ENCODE measurements at places on chromosomes 12 and 14.

- no peak for DNase-seq
These were observed 65.3 kb downstream of the IPO8 start for GRCh38 chr12:30630076-30630978.

GRCh38 chr12:27554421-27555186 lies 30.6 kb downstream of the PPFIBP1 start:
- DNase-seq = no peak

DNA sequence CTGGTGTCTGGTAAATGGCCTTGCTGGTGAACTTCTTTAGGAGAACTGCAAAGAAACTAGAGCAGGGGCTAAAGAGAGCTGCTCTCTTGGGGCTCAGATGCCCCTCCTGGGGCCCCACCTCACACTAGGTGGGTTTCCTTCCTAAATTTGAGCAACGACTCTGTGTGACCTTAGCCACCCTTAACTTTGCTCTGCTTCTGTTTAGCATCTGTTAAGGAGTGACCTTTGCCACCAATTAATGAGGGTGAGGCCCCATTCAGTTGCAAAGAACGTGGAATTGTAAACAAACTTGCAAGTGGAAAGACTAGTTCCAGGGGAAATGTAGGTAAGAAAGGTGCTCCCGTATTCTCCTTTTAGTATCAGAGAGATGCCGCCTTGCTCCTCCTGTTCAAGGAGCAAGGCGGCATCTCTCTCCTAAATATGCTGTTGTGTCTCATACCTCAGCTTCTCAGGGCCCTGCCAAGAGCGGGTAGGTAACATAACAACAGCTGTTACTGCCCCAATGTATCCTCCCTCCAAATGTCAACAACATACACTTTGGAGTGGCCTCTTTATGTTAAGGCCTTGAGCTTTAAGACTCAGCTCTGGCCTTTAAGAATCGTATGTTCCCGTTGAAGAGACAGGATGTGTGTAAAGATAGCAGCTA lies 77.6 kb upstream of the FUT8 start:
- DNase-seq = no peak

- no peak for DNase-seq
These were observed 10.1 kb downstream of the PCNX4 start for GRCh38 chr14:60101786-60102185.

DNA sequence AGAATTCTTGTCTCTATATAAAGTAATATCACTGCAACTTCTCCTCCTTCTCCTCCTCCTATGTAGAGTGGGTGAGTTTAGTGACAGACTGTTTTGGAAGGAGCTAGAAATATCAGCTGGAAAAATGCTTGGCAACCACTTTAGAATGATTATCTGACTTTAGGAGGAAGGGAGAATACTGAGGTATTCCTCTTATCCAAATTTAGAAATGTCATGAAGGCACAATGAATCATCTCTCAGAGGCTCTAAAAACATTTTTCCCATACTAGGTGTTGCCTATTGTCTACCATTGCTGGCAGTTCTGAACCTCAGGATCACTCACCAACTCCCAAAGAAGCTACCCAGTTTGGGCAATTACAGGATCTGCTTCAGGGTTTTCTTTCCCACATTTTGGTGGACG lies 306.6 kb upstream of the ATP2B1 start:
- DNase-seq = no peak

- DNase-seq = no peak
These were observed 55.6 kb upstream of the PPP2R5C start for GRCh38 chr14:101705733-101706508.

DNA sequence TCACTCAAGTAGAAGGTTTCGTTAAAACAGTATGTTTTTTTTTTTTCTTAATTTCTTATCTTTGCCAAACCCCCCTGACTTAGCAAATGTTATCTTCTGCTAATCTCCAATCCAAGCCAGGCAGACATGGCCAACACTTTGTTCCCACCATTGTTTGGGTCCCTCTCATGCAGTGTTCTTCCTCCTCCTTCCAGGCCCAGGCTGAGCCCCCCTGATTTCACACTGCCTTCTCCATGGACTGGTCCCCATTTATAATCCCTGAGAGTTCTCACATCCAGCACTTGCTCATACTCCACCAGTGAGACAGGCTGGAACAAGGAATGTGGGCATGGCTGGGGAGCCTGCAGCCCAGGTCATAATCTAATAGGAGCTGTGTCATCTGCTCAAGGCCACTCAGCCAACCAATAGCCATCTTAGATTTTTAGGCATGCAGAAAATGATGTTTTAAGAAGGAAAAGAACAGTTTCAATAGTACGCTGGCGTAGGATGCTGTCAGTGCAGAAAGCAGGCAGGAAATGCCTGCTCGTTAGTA lies 238.4 kb upstream of the CCDC196 start:
- no peak for DNase-seq

DNA sequence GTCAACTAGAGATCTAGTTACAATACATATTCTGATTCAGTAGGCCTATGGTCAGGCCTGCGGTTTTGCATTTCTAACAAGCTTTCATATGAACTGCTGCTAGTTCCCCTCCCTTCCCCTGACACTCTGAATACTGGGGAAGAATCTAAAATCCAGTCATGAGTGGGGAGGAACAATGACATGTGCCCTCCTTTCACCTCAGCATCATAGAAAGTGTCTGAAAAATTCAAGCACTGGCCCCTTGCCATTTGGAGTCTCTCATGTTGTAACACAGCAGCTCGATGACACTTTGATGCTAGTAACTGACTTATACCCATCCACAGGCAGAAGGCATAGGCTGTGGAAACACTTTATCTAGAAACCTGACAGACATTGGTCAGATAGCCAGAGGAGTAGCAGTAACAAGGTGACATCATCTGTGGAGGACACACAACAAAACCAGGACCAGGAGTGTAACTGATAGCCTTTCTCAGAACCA lies 161.9 kb upstream of the RASSF8 start:
- DNase-seq = no peak

DNA sequence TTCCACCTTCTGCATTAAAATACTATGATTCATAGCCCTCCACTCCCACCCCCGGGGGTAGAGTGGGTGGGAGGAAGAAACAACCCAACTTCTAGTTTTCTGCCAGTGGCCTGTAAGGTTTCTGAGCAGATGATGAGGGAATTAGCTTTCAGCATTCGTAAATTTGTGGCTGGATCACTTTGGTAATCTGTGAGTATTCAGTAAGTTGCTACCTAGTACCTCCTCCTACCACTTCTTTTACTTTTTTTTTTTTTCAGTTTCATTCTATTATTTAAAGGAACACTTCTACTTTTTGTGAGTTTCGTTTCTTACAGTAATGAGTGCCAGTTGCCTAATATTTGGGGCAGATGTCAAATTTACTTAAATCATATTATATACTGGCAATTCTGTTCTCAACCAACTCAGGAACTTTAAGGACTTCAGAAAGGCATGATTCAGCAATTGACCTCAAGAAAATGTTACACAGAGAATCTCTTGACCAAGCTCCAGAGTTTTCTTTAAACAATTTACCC lies 42.4 kb upstream of the EMP1 start:
- DNase-seq = no peak

- DNase-seq = no peak
These were observed 133.3 kb downstream of the MON2 start for GRCh38 chr12:62599854-62600437.

All from GOT3 (cell line).